GM20000 (cell line): ENCODE measurements at places on chromosomes 3 and 15.

DNA sequence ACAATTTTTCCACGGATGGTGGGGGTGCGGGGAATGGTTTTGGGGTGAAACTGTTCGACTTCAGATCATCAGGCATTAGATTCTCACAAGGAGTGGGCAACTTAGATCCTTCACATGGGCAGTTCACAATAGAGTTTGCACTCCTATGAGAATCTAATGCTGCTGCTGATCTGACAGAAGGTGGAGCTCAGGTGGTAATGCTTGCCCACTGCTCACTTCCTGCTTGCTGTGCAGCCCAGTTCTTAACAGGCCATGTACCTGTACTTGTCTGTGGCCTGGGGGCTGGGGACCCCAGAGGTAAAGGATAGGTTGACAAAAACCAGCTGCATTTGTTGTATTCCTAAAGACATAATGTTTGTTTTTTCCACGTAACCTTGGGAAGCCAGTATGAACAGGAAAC is 16.0 kb downstream of the DZIP3 start:
- DNase-seq: no peak

DNA sequence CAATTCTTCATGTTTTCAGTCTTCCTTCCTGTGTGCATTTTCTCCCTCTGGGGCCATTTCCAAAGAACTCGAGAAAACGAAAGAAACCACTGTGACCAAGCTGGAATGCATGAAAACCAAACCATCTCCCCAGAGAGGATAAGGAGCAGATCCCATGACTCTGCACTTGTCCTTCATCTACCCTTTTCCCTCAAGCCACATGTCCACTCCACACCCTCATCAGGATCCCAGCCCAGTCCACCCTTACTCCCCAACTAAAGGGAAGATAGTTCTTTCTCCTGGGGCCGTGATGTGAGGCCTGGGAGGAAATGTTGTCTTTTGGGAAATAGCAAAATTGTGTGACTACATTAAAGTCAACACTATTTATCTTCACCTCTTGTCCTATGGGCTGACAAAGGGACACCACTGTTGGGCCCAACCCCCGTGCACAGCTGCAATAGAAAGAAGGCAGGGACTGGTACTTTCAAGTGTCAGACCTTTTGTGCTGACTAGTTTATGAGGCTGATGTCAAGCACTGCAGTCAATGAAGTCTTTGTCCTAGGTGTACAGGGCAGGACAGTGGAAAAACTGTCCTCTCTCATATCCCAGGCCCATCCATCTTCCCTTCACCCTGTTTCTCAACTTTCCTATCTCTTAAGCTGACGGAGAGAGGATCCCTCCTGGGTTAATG is 487.1 kb upstream of the NR2F2 start:
- no peak for DNase-seq

GRCh38 chr3:15606434-15606891 is 4.9 kb downstream of the BTD start:
- DNase-seq: no peak

DNA sequence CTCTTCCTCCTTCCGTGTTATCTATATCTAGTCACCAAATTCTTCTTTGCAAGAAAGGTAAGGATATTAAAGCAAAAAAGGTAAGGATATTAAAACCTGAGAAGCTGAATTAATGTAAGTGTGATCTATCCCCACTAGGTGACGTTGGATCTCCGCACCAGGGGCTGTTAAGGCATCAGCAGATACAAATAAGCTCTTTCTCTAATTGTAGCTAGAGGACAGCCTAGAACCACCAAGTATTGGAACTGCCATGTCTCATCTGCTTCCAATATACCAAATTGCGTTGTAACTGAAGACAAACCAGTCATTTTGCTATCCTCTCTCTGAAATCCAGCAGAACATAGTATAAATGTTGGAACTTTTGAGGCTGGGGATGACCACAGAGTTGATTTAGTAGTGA is 471.2 kb upstream of the TGFBR2 start:
- no peak for DNase-seq

GRCh38 chr15:80934761-80935221 is 54.8 kb downstream of the MESD start:
- DNase-seq: no peak

DNA sequence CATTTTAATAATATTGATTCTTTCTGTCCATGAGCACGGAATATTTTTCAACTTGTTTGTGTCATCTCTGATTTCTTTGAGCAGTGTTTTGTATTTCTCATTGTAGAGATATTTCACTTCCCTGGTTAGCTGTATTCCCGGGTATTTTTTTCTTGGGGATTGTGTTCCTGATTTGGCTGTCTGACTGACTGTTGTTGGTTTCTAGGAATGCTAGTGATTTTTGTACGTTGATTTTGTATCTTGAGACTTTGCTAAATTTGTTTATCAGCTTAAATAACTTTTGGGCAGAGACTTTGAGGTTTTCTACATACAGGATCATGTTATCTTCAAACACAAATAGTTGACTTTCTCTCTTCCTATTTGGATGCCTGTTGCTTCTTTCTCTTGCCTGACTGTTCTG is 418.8 kb upstream of the ALCAM start:
- DNase-seq: no peak

DNA sequence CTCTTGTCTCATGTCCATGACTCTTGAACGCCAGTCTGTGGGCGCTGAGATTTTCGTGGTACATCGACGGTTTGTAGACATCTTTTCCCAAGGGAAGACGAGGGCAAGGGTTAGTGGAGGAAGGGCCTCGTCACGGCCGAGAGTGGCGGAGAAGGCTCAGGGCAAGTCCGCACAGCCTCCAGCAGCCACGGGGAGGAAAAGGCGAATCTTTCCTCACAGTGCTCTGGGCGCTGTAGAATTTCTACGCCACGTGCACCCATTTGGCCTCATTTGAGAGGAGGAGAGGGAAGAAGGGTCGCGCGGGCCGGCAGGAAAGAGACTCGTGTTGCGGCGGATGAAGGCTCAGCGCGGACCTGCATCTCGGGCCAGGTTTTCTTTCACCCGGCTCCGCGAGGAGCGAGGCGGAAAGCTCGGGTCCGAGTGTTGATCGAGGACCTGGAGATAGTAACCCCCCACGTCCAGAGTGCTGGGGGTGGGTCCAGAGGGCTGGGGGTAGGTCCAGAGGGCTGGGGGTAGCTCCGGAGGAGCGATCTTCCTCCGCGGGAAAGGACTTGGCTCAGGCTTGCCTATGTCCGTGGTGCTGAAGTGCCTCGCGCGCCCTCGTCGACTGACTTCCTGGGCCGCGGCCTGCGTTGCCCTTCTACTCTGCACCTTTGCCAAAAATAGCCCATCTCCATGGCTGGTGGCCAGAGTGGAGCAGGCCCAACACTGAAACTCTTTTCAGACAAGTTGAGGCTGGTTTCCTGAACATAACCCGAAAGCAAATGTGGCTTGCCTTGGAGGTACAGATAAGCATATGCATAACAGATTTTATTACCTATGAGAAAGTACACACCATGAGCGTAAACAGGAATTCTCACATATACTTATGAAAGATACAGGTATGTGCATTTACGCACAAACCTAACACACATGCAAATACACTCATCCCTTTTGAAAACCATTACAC is 1.1 kb downstream of the SLC35G2 start:
- DNase-seq: no peak

- DNase-seq: no peak
Observed at GRCh38 chr3:37138816-37139215, 35.6 kb downstream of the LRRFIP2 start.

DNA sequence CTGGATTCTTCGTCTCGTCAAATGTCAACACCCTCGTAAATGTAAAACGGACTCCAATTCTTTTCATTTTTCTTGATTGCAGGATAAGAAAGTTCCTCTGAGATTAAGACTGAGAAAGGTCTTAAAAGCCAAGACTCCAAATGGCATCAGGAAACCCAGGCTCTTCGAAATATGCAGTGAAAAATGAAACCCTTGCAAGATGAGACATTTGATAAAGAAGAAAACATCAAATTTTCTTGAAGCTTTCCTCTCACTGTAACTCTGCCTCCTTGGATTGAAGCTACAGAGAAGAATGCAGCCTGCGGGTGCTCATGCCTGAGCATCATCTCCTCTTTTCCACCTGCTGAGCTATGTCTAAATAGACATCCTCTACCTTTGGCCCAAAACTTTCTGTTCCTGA is 342.4 kb upstream of the THBS1 start:
- DNase-seq: no peak

DNA sequence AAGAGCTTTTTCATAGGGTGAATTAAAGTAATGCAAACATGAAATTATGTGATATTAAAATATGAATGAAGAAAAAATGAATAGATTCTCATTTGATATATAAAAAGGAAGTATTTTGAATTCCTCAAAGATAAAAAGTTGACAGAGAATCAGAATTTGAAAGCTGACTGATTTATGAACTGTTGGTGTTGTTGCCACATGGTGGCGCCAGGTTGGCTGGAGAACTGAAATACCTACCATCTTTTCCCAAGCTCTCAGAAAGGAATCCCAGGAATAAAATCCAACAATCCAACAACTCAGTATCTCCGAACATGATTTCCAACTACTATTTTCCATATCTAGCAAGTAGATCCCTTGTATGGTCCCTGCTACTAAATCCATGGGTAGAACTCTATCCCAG is 3.1 kb downstream of the MYRIP start:
- DNase-seq: no peak

DNA sequence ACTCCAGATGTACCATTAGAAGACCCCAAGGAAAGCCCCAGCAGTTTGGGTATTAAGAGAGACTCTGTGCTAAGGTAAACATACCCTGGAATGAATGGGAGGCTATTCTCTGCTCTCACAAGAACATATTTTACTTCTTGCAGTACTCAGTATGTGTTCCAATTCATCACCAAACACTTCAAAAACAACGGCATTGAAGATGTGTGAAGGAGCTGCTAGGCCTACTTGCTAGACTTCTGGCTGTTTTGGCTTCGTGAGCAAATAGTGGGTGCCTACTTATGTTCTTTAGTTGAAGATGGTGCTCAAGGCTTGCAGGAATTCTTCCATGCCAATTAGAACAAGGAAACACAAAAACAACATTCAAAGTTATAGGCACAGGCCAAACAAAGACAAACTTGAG is 514.5 kb downstream of the ROBO1 start:
- no peak for DNase-seq

GRCh38 chr3:21654662-21655061 is 96.3 kb downstream of the ZNF385D start:
- no peak for DNase-seq

DNA sequence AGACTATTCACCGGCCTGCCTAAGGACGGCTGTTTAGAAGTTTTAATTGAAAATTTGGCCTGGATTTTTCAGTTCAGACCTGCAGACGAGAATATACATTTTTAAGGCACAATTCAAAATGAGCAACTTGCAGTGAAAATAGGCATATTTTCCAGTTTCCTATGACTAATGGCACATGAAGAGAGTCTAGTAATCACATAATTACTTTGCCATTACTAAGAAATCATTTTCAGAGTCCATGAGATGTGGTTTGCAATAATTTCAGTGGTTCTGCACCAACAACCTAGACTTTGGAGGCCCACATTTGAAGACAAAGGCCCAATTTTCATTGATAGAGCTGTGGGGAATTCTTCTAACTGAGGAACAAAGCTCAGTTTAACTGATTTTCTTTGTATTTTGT is 205.3 kb downstream of the SOX2 start:
- no peak for DNase-seq

DNA sequence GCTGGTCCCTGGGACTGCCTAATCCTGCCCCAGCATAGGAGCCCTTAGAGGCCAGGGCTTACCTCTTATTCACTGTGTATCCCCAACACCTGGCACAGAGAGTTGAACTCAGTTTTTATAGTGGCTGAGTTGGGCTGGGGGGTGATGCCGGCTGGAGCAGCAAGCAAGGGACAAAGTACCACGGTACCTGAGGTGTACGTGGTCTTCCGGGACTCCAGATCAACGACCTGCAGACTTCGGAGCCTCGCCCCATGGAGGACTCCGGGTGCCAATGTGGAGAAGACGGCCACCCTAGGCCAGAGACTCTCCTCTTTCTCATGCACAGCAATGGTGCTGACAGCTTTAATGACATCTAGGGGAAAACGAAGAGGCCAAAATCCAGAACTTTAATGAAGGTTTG is 8.1 kb downstream of the WDR73 start:
- DNase-seq: no peak
